KBM-7 (cell line): ENCODE measurements at places on chromosomes 11 and 22.

DNA sequence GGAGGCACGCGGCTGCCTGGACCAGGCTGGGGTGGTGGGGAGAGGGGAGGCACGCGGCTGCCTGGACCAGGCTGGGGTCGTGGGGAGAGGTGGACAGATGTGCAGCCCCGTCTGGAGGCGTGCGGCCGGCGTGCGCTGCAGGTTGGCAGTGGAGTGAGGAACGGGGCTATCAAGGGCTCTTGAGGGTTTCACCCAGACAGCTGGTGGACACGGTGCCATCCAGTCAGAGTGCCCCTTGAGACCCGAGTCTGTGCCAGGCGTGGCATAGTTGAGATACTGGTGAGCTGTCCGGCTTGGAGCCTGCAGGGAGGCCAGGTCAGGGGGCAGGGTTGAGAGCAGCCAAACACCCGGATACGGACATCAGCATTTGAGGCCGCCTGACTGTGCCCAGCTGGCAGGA is 1.5 kb upstream of the GRAMD4 start:
- DNase-seq: no peak

DNA sequence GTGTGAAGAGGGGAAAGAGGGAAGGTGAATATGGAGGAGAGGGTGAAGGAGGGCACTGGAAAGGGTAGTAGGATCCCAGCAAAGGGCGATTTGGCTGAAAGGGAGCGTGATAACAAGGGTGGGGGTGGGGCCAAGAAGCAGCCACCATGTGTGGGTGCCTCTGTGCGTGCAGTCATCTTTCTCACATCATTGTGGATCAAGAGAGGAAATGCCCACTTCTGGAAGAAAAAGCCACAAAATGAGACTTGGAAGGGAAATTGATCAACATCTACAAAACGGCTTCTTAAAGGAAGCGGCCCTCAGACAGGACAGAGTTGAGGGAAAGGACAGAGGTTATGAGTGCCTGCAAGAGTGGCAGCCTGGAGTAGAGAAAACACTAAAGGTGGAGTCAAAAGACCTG is 1.2 kb upstream of the CXCR5 start:
- DNase-seq: peak; percentile 87

GRCh38 chr11:70377645-70378044 is 20.7 kb upstream of the CTTN start:
- no peak for DNase-seq

DNA sequence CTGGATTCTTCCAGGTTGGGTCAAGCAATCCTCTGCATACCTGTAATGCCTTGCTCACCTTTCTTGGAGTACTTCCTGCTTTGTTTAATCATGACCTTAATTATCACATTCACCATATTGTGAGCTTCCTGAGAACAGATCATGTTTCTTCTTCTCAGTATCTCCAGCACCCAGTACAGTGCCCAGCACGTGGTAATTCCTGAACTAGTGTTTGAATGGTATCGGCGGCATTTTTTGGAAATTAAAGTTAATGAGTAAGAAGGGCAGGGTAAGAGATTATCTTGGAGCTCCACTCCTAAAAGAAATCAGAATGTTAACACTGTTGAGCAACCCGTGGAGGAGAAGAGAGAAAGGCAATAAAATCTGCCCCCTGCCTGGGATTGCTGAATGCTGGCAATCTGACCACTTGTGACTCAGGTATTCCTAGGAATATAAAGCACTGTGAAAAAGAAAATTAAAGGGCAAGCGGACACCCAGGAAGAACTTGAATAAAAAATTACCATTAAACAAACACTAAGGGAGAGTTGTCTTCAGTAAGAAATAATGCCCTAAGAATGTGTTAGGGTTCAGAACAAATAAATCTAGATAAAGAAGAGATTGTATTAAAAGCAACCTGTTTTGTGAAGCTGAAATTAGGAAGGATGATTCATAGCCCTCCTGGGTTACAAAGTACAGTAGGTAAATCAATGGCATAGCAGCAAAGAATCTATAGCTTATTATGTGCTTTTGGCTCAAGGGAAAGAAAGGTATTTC is 92.9 kb downstream of the PDHX start:
- DNase-seq: no peak

- no peak for DNase-seq
Measured at GRCh38 chr11:116326146-116326545, 446.6 kb downstream of the BUD13 start.

GRCh38 chr22:50178871-50179869 is 6.5 kb upstream of the TRABD start:
- no peak for DNase-seq
